ENCODE measurements at places on chromosomes 5 and 9.
A peak's percentile ranks its signal among the peaks of the same experiment; 100 is the strongest.

DNA sequence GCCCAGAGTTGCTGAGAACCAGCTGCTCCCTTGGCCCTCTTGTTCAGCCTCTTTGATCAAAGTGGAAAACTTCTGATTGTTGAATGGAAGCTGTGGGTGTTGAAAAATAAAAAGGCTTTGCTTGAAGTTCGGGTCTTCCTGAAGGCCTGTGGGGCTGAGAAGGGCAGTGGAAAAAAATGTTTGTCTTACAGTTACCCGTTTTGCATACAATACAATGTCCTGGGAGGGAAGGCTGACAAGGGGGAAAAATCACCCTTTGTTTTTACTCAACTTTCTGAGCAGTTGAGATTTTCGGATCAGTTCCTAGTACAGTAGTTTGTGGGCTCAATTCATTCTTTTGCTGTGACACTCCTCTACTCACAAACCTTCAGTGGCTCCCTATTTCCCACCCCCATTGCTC is 2.1 kb upstream of the TNFSF8 start:
- DNase-seq = no peak

DNA sequence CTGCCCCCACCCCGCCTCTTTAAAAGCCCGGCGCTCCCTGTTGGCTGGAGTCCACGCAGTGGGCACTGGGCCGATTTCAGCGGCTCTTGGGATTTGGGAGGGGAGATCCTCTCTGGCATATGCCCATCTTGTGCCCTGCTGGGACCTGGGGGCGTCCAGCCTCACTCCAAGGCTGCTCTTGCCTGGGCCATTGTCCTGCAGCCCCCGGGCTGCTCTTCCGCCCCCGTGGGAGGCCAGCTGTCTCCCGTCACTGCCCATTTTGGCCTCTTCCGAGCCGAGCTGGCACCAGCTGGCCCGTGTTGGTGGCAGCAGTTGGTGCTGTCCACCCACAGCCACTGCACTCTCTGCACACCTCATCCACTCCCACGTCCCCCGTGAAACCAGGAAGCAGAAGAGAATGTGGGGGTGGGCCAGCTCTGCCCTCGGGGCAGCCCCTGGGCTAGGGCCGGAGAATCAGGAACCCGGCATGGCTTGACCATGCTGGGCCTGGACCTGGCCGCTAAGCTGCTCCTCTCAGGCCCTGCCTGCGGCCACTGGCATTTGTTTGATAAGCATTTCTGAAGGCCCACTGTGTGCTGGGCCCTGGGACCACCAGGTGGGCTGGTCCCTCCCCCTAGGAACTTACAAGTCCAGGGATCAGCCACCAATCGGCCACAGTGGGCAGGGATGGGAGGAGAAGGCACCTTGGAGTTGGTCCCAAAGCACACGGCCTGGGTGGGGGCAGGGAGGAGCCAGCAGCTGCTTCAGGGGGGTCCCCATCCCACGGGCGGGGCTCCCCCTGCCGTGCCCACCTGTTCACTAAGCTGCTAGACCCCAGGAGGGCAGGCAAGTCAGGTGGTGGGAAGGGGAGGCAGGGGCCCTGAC is 2.2 kb downstream of the C8G start:
- no peak for DNase-seq

DNA sequence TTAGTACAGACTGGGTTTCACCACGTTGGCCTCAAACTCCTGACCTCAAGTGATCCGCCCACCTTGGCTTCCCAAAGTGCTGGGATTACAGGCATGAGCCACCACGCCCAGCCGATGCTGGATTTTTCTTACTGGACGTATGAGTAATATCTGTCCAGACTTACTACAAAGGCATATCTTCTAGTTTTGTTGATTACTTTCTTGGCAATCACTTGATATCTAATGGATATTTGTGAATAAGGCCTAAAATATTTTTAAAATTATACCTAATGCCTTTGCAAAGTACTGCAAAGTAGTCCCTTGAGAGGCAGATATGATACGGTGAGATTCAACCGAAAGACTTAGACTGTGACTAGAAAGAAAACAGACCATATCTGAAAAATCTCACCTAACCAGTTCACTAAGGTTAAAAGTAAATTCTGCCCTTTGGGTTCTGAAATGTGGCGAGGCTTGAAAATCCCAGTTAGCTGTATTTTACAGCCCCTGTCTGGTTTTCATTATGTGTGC is 152.1 kb downstream of the GNAQ start:
- no peak for DNase-seq

DNA sequence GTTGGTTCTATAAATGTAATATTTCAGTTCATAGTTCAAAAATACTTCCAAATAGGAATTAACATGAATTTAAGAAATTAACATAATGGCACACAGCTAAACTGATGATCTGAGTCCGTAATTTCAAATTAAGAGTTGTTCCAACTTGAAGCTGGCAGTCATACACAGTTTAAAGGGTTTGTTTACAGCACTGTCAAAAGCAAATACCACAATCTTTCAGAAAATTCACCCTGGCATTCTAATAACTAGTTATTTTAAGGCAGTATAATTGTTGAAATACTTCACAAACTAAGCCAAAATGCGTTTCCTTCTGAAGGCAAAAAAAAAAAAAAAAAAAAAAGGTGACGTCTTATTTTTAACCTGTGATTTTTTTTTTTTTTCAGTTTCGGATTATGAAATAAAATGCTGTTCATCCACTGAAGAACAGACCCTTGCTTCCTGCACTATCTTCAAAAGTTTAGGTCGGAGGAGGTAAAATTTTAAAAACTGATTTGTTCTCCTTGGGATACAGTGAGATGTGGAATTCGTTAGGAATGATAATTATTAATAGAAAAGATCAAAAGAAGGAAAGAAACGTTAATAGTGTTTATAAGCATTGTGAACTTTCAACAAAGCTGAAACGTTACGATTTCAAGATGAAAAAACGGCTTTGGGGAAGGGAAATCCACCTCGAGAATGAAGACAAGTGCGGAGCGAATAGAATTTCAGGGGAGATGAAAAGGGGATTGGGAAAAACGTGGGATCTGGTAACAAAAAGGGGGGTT is 850 bp downstream of the IL6ST start:
- DNase-seq = no peak

- DNase-seq = no peak
Observed at GRCh38 chr5:118551031-118551430, 437.3 kb downstream of the DTWD2 start.

- no peak for DNase-seq
Observed at GRCh38 chr5:111756581-111757354, at the start of gene NREP. Gene NREP (minus strand): TSS chr5:111757194. CDS start chr5:111755772, 1,422 bp downstream.

- DNase-seq = no peak
Observed at GRCh38 chr5:1481266-1481958, 36.2 kb upstream of the SLC6A3 start.

DNA sequence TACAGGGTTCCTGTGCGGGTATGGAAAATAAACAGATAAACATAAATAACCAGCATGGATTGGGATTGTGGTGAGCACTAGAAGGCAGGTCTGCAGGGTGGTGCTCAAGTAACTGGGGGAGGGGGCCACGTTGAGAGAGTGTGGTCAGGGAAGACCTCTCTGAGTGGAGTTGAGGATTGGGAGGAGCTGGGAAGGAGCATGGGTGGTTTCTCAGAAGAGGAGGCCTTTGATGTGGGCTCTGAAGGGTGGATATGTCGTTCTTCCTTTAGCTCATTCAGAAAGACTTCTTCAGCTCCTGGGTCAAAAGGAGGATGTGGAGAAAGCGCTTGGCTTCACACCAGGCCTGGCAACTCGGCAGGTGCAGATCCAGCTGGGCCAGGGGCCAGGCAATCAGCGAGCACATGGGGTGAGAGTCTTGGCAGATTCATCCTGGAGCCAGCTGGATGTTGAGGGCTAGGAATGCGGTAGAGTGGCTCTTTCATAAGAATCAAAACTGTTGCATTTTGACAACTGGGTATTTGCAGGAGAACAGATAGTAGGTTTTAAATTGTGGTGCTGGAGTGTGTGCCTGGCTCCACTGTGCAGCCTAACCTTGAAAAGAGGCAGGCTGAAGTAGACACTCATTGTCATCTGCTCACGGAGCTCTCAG is 71.7 kb downstream of the PCSK5 start:
- DNase-seq = no peak

DNA sequence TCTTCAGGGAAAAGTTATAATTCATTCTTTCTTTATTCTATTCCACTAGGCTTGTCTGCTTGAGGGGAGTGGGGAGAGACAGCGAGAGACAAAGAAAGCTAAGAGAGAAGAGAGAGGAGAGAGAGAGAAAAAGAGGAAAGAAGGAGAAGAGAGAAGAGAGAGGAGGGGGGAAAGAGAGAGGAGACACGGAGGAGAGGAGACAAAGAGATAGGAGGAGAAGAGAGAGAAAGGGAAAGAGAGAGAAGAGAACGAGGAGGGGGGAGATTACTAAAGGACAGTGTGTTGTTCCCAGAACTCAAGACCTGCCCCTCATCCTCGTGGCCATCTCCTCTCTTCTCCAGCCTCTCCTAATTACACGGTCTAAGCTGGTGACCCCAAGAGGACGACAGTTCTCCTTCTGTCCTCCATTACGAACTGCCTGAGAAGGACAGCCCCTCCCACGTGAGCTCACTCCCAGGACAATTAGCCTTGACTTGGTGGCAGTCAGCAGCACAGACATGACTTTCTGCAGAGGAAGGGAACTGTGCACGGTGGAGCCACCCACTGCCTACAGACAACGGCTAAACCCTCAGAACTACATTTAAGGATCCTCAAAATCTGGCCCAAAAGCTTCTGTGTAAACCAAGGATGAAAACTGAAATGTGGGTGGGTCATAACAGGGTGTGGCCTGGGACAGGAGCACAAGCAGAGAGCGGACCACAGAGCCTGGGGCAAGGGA is 99.1 kb downstream of the COL23A1 start:
- no peak for DNase-seq

GRCh38 chr5:154368041-154368800 is 77.6 kb upstream of the SAP30L start:
- peak; percentile 89 for DNase-seq

DNA sequence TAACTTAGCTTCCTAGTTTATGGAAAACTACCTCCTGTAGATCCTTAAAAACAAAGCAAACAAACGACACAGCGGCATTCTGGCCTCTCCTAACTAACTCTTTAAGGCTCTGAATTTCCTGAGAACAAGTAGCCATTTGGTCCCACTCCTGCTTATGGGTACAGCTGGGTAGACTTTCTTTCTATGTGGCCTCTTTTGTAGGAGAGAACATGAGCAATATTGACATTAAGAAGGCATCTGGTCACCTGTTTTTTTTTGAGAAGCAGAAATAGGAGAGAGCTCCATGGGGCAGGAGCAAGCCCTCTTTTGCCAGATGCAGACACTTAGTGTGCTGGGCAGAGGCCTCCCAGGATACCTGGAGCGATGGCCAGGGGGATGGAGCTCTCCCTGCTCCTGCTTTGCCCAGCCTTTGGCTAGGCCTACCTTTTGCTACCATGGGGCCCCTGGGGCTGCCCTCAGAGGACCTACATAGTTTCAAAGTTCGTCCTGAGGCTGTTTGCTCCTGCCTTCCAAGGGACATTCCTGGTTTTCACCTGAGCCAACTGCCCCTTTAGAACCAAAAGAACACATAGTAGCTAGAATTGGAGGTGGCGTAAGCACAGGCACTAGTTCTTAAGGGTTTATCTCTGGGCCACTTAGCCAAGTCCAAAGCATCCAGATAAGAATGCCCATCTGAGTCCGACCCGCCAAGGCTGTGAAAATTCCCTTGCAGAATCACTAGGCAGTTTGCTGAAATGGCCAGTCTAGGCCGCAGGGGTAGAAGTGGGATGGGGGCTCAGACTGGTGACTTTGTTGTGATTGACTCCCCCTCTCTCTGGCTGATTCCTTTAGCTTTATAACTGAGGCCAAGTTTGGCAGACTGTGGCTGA is 2.4 kb upstream of the STC2 start:
- no peak for DNase-seq

DNA sequence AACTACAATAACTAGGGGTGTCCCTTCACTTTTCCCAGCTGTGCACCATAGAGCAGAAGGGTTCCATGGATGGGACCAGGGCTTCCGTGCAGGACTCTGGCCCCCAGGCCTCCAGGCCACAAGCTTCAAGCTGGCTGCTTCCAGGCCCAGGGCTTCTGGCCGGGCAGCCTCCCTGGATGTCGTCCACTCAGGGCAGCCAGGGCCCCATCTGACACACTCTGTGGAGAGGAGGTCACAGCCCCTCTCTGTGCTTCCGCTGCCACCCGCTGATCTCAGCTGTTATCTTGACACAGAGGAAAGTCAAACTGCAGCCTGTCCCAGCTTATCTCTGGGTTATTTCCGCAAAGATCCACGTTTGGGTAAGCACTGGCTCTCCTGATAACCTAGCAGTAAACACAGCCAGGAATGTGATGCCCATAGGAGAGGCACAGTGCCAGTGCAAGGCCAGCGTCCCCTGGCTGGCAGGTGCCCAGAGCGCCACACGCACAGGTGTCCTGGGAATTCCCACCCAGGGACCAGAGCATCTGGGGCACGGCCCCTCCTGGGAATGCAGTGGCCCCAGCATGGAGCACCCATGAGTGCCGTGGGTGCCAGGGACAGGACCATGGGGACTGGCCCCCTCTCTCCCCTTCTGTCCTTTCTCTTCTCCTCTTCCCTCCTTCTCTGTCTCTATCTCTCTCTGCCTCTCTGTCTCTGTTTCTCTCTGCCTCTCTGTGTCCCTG is 15.6 kb upstream of the SLC6A19 start:
- no peak for DNase-seq

DNA sequence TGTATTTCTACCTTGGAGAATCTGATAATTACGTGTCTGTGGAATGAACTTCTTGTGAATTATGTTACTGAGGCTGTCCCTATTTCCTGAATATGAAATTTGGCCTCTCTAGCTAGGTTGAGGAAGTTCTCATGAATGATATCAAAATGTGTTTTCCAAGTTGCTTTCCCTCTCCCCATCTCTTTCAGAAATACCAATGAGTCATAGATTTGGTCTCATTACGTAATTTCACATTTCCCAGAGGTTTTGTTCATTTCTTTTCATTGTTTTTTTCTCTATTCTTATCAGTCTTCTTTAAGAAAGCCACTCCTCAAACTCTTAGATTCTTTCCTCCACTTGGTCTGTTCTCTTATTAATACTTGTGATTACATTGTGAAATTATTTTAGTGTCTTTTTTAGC is 923.8 kb upstream of the CDH9 start:
- no peak for DNase-seq

DNA sequence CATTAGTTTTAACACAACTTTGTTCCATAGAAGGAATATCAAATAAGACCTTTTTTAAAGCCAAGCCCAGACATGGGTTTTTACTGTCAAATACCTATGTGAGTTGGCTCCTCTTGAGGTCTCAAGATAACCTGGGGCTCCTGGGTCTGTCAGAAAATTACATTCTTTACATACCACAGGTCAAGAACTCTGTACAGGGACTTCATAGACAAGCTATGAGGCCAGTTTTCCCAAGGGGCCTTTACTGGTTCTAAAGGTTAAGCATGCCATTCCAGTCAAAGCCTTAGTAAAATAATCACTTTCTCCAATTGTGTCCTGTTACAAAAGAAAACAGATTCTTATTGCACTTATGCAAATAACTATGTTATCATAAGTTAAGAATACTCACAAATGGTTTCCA is 15.5 kb upstream of the SMC2 start:
- DNase-seq = no peak

- DNase-seq = no peak
Observed at GRCh38 chr9:121742923-121743322, 91.5 kb downstream of the DAB2IP start.

- DNase-seq = no peak
Observed at GRCh38 chr5:139664086-139664693, 16.0 kb downstream of the CXXC5 start.

- no peak for DNase-seq
Observed at GRCh38 chr5:154311362-154311761, 120.8 kb downstream of the GALNT10 start.
